ENCODE measurements at places on chromosomes 2 and 18.

GRCh38 chr2:192267484-192267883, 72.8 kb upstream of the TMEFF2 start:
- DNase-seq = no peak

DNA sequence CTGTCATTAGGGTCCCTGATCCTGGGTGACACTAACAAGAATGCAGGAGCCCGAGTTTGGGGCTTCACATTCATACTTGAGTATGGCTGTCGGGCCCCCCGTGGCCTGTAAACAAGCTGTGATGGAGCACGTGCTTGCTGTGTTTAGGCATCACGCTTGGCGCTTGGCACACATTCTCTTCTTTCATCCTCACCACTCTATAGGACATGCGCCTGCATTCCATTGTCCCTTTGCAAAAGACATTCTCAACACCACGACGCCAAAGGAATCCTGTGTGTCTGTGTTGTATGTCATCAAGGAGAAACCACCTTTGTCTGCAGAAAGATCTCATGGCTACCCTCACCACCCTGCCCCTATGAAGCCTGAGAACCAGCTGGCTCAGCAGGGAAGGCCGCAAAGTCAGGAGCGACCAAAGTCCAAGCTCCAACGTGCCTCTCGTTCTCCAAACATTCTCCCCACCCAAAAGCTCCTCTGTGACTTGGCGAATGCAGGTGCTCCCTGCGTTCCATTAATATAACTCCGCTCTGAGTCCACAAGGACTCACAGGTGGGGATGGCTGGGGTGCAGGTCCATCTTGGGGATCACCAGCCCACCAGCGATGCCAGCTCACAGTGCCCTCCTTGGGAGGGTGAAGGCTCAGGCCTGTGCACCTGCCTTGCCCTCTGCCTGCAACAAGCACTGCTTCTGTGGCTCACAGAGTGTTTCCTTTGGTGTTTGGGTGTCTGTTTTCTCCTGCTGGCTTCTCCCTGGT, 6.2 kb upstream of the PER2 start:
- no peak for DNase-seq

- no peak for DNase-seq
Measured at GRCh38 chr18:32152705-32153448, 37.0 kb upstream of the MEP1B start.

GRCh38 chr2:190648289-190649034, 421 bp upstream of the NAB1 start:
- DNase-seq = peak; percentile 92

GRCh38 chr2:45984896-45985473, 312.2 kb upstream of the EPAS1 start:
- no peak for DNase-seq

DNA sequence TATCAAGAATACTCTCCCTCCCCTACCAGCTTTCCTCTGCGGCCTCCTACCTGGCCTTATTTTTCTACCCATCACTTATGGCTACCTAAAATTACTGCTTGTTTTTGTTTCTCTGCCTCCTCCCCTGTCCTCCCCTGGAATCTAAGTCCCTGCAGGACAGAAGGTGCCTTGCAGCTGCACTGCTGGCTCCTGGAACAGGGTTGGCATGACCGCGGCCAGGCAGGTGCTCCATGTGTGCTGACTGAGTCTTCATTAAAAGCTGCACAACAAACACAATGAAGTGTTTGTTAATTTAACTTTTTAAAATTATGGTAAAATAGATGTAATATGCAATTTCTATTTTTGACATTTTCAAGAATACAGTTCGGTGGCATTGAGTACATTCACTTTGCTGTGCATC, 171.9 kb upstream of the FHL2 start:
- DNase-seq = no peak

GRCh38 chr2:100923461-100924060, 78.5 kb upstream of the RPL31 start:
- DNase-seq = no peak

DNA sequence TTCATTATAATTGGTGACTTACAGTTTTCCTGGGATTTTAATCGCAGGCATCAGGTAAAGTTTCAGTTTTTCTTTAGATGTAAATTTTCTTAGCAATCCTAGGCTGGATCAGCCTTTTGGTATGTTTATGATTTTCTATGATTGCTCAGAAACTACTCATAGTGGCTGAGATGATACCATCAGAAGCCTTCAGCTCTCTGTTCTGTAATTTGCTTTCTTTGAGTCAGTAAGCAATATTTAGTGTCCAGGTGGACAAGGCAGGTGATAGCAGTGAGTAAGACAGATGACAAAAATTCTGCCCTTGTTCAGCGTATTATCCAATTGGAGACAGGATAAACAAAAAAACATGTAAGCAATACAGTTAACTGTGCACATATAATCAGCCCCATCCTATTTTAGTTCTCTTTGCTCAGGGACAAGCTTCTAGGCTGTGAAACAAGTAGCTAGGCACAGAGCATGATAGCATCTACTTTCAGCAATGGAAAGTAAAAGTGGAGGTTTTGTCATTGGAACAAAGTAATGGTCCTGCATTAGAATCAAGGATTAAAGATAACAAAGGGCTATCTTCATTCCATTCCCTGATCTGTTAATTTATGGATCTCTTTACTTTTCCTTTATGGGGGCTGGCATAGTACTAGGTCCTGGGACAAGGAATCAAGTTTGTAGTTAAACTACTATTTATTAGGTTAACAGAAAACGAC, 100.8 kb downstream of the EPC2 start:
- DNase-seq = no peak

- DNase-seq = no peak
Measured at GRCh38 chr2:40346535-40347354, 105.1 kb downstream of the SLC8A1 start.

DNA sequence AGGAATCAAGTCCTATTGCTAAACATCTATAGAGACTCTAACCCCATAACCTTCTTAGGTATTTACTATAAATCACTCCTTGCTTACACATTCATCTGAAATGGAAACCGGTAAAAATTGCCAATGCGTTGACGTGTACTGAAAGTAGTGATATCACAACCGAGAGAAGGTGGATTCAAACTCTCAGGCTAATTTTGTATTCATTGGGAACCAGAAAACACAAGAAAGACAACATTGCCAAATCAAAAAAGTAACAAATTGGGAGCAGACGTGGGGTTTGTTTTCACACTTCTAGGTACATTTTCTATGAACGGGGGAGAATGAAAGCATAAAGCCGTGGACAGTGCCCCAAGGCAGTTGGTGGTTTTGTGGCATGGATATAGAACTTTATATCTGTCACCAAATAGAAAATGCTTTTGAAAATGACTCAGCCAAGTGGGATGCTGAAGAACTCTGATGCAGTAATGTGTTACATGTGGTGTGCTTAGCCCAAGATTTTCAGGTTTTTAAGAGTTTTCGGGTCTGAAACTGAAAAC, 155.1 kb upstream of the RASGRP3 start:
- DNase-seq = no peak

GRCh38 chr18:9334973-9335696, 562 bp downstream of the TWSG1 start:
- no peak for DNase-seq

DNA sequence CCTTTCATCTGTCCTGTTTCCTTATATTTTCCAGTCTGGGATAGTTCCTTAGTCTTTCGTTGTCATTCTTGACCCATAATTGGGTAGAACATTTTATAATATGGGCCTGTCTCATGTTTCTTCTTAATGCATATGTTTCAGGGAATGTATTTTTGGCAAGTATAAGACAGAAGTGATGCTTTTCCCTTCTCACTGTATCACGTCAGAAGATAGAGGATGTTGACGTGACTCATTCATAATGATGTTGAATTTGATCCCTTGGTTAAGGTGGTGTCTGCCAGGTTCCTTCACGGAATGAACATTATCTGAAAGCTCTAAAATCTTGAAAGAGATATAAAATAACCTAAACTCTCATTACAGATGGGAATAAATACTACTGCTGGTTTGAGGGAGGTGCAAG, 18.8 kb downstream of the CDH7 start:
- DNase-seq = no peak

DNA sequence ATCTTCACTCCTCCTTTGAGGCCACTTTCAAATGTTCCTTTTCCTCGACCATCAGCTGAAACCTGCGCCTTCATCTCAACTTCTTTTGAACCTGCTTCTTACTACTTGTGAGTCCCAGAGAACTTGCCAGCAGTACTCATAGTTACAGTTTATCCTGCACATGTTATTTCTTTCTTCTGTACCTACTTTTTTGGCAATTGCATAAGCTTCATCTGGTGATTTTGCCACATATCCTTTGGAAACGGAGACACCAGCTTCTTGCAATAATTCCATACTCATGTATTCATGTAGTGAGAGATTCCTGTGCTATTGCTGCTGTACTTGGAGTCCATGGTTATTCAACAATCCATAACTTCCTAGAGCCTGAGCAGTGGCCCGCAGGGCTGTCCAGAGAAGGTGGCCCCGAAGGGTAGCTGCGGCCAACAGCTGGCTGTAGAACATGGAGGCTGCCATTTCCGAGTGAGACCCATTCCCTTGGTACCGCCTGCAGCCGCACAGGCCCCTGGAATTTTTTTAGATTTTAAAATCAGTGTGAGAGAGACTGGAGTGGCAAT, 39.4 kb downstream of the EFR3B start:
- no peak for DNase-seq

DNA sequence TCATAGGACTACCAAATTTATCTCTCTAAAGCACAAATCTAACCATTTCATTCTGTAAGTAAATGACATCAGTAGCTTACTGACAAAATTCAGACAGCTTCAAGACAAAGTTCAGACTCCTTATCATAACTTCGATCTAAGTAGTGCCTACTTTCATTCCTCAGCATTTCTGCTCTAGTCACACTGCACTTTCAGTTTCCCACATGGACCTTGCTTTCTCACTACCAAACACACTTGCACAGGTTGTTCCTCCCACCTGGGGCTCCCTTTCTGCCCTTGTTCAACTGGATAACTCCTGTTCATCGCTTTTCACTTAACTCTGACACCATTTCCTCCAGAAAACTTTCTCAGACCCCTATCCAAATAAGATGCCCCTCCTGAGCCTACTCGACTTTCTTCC, 22.1 kb upstream of the CCDC150 start:
- DNase-seq = no peak

DNA sequence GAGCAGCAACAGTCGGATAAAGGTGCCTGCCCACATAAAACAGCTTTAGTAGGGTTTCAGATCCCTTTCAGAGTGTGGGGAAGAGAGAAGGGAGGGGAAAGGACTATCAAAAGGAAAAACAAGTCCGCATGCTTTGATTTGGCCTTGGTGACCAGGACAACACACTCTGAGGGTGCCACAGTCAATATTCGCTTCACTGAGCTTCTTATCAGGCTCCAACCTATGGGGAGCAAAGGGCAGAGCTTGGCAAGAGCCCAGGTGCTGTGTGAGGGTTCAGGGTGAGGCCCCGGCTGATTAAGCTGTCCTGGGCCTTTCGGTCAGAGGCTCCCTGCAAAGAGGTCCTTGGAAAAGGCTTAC, 237.4 kb upstream of the SMAD2 start:
- DNase-seq = no peak

DNA sequence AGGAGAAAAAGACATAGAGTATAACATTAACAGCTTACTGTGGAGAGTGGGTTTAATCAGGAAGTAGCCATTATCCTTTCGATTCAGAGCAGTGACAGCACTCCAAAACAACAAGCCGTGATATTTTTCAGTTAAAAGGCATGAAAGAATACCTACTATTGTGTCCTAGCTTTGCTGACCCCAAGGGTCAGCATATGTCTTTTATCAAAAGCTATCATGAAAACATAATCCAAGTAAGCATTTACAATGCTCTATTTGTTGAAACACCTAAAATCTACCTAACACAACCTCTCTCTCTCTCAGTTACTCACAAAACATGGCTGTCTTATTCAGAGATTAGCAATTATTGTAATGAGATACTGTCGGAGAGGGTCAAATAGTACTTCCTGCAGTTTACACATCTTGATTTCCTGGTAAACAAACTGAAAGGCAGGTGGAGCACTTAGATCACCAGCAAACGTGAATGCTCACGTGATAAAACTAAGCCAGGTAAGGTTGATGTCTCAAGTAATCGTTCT, 100.0 kb downstream of the BAZ2B start:
- peak; percentile 74 for DNase-seq

DNA sequence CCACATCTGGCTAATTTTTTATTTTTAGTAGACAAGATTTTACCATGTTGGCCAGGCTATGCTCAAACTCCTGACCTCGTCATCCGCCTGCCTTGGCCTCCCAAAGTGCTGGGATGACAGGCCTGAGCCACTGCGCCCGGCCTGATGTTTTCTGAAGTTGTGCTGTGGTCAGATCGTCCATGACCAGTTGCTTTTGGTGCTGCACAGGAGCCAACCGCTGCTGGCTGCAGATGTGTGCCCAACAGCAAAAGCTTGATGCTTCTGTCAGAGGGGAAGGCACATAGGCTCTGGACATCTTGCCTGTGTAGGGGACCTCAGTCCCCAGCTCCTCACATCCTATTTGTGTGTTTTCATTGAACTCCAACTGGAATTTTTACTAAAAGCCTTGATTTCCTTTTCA, 218.3 kb downstream of the AGAP1 start:
- no peak for DNase-seq

DNA sequence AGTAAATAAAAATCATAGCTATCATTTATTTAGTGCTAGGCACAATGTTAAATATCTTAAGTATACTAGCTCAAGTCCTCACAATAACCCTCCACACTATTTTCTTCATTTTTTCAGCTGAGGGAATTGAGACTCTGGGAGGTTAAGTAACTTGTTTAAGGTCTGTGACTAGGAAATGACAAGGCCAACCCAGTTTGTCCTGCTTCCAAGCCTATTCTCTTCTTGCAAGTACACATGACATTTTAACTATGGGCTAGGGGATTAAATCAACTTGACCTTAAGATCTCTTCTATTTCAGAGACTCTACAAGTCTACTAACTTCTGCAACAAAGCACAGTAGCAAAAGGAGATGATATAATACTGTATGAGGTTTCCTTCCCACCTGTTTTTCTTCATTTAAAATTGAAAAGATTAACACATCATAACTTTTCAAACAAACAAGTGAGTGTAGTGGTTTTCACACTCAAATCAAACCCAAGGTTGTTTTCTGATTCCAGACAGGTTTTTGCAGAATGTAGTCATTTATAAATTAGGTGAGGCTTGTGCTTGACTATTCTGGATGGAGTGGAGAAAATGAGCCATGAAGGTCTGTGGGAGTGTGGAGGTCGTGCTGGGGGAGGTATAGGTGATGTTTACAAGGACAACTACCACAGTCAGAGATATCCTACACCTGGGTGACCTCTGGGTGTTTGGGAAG, 57.0 kb downstream of the CD28 start:
- DNase-seq = no peak

DNA sequence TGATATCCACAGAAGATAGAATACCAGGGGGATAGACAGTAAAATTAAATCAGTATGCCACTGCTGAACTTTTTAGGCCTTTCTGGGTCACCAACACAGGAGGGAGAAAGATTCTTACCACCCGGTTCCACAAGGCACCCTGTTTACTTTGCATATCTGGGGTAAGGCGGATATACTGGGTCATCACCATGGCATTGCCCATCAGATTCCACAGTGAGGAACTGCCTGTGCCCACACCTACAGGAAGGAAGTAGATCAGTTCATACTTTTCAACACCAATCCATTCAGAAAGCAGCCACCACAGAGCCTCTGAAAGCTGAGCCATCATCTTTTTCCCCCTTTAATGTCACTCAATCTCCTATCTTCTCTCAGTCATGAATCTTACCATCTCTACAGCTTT, 2.0 kb downstream of the LMAN2L start:
- DNase-seq = peak; percentile 67
